ENCODE measurements at places on chromosomes 6 and 20.
A peak's percentile ranks its signal among the peaks of the same experiment; 100 is the strongest.

DNA sequence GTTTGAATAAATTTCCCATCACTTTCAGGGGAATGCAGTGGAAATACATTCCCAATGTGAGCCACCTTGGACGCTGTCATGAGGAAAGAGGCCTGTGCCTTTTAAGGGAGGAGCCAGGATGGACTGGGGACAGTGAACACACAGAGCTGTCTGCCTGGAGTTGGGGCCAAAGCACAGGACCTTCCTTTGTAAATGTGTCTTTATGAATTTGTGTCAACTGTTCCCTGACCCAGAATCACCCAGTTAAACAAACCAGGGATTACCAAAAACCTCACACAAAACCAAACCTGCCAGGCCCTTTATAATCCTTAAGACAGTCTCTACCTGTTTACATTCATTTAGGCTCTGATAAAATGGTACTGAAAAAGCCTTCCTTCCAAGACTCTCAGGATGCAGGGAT, 513.7 kb downstream of the MAFB start:
- no peak overlapping the region for H3K4me3 ChIP-seq
- H3K27me3 ChIP-seq, result no peaks in the 10 kb centered on the region
- H3K36me3 ChIP-seq, result no peaks in the 10 kb centered on the region
- no peak for DNase-seq

DNA sequence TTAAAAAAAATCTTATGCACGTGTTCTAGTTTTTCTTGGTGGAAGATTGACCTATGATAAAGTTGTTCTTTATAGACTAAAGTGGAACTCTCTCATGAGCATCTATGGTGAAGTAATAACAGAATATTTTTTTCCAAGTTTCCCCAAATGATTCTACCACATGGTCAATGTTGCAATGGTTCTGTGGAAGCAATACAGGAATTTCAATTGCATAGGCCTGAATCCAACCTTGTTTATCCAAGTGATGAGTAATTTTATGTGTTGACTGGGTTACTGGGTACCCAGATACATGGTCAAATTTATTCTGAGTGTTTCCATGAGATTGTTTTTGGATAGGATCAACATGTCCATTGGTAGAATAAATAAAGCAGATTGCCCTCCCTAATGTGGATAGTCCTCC, 581.5 kb downstream of the MMUT start:
- DNase-seq, result no peak
- H3K4me1 ChIP-seq, result peaks cover 14% of the 10 kb centered on the region
- H3K4me3 ChIP-seq, result no peak overlapping the region
- no peaks in the 10 kb centered on the region for H3K27me3 ChIP-seq
- H3K27ac ChIP-seq, result no peak overlapping the region

DNA sequence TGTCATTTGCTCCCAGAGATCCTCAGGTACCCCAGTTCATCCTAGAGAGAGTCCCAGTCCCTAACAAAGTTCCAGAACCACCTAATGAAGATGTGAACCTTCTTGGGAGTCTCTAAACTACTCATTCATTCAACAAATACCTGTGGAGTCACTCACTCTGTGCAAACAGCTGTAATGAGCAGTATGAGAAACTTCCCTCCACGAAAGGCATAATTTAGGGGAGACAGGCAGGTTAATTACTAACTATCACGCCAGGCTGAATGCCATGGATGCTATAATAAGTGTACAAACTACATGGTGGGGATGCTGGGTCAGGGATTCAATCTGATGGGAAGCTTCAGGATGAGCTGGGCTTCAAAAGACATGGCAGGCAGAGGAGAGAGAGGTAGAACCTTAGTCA, 70.1 kb upstream of the AFDN start:
- peaks cover 14% of the 10 kb centered on the region for H3K4me1 ChIP-seq
- H3K4me3 ChIP-seq, result no peak overlapping the region
- H3K27me3 ChIP-seq, result peaks cover 2% of the 10 kb centered on the region
- H3K27ac ChIP-seq, result no peak overlapping the region

DNA sequence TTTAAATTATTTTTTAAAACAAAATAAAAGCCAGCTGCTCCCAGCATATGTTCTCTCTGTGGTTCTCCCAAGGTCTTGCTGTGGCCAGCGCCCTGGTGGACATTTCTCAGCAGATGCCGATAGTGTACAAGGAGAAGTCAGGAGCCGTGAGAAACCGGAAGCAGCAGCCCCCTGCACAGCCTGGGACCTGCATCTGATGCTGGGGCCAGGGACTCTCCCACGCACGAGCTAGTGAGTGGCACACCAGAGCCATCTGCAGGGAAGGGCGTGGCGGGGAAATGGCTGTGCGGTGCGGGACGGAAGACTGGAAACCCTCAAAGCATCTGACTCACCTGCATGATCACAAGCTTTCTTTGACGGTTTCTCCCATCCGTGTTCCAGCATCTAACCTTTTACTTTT, 16.5 kb downstream of the GFRA4 start:
- DNase-seq, result no peak
- H3K36me3 ChIP-seq, result no peaks in the 10 kb centered on the region
- no peak overlapping the region for H3K27ac ChIP-seq
- no peak overlapping the region for H3K4me3 ChIP-seq

DNA sequence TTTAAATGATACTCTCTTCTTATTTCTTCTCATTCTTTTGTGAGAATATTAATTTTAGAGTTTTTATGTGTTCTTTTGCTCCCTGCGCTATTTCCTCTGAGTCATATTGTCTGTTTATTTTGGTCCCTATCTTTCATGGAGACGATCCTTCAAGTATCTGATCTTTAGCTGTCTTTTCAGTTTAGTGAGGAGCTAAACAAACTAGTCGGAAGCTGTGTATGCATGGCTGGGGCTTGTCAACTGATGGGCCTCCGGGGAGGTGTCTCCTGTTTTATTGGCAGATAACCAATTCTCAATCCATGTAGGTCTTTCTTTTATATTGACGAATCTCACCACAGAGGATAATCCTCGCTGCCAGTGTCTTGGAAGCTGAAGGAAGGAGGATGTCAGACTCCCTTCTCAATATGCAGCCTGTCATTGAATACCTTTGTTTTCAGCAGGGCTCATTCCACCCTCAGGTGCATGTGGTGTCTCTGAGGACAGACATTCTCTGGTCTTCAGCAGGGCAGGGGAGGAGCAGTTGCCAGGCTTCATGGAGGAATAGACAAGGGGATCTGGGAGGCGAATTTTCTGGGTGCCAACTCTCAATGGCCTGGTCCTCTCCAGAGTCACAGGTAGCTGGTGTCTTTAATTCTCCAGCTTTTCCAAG, 64.9 kb downstream of the RNF182 start:
- peaks cover 40% of the 10 kb centered on the region for H3K4me1 ChIP-seq
- DNase-seq, result peak; percentile 21
- H3K4me3 ChIP-seq, result peak overlapping the region; percentile 44

- H3K4me3 ChIP-seq, result no peak overlapping the region
- H3K27me3 ChIP-seq, result peaks cover 16% of the 10 kb centered on the region
- 0 out of 2 replicates have a peak, but pooled peaks cover 4% of the 10 kb centered on the region for H3K36me3 ChIP-seq
- H3K4me1 ChIP-seq, result peaks cover 35% of the 10 kb centered on the region
- no peak for DNase-seq
These were observed 65.2 kb downstream of the HFE start for GRCh38 chr6:26152226-26153101.

DNA sequence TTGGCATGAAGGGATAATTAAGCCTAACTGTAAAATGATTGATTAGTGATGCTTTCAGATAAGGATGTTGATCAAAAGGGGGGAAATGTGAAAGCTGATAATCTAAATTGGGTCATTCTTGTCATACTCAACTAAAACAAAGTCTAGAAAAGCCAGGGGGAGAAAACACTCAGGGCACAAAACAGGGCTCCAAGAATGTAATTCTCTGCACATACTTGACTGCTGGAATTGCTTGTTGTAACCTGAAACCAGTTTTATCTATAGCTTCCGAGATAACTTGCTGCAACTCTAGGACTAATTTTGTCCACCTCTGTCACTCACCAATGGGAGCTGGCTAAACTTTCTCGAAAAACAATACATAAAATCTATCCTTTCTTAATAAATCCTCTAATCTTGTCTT, 310.3 kb downstream of the CLVS2 start:
- DNase-seq, result no peak
- no peak overlapping the region for H3K4me3 ChIP-seq
- H3K27ac ChIP-seq, result no peak overlapping the region

- H3K27ac ChIP-seq, result no peak overlapping the region
- no peaks in the 10 kb centered on the region for H3K36me3 ChIP-seq
- DNase-seq, result no peak
- H3K4me3 ChIP-seq, result no peak overlapping the region
These were observed 198.1 kb upstream of the NRSN1 start for GRCh38 chr6:23927935-23928334.

DNA sequence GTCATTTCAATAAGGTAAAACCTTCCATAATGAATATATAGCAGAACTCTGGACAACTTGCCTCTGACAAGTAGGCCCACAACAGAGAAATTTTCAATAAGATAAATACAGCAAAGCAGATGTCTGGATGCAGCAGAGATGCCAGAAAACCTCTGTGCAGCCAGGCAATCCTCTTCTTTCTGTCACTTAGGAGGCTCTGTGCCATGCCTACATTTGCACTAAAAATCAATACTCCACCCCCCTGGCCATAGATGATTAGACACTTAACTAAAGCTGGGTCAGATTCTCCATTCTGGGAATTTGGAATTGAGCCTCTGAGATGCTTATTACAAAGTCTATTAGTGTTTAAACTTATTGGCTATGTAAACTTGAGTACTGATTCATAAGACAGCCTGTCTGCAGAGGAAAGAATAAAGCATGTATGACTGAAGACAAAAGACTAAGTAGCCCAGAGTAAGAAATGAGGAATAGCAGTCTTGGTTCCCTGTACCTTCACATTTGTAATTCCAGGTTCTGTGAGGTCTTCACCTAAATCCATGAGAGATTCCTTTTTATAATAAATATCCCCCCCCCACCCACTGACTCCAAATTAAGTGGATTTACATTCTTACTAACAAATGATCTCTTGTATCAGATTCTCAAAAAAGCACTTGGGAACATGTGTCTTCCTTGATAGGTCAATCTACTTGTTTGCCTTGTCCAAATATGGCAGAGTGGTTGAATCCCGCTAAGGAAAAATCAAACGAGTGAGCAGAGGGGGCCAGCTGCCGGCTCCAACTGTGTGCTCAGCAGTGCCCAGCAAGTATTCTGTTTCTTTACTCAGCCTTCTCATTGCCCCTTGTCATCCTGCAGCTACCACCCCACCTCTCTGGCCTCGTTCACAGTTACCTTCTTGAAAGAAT, 20.4 kb downstream of the MAN1A1 start:
- no peak for DNase-seq
- H3K36me3 ChIP-seq, result no peaks in the 10 kb centered on the region
- H3K4me1 ChIP-seq, result no peaks in the 10 kb centered on the region
- H3K27me3 ChIP-seq, result peaks cover 2% of the 10 kb centered on the region
- no peak overlapping the region for H3K27ac ChIP-seq
- no peak overlapping the region for H3K4me3 ChIP-seq

- no peak overlapping the region for H3K27ac ChIP-seq
- H3K36me3 ChIP-seq, result no peaks in the 10 kb centered on the region
- H3K27me3 ChIP-seq, result peaks cover 5% of the 10 kb centered on the region
These were observed 8.9 kb upstream of the SPATA2 start for GRCh38 chr20:49924247-49924646.

GRCh38 chr6:133730881-133731280, 158.0 kb upstream of the TCF21 start:
- H3K36me3 ChIP-seq, result peaks cover 30% of the 10 kb centered on the region
- H3K4me1 ChIP-seq, result peaks cover 16% of the 10 kb centered on the region
- DNase-seq, result no peak
- no peak overlapping the region for H3K4me3 ChIP-seq
- no peaks in the 10 kb centered on the region for H3K27me3 ChIP-seq

DNA sequence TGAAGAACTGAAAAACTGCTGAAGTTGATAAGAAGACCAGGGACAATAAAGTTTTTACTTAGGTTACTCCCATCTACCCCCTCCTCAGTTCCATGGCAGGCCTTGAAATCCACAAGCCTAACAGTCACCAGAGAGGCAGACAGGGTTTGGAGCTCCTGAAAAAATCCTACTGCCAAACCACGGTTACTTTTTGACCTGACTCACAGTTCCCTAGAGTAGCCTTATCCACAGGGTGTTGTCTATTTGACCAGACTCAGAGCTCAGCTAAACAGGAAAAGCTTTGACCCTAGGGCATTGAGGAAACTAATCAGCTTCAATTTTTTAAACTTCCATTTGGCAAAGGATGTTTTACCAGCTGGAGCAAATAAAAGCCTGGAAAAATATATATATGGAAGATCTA, 257.7 kb upstream of the NT5E start:
- no peak overlapping the region for H3K4me3 ChIP-seq
- H3K27me3 ChIP-seq, result peaks cover 4% of the 10 kb centered on the region
- 0 out of 2 replicates have a peak, but pooled peaks cover 7% of the 10 kb centered on the region for H3K4me1 ChIP-seq
- DNase-seq, result peak; percentile 27
- no peaks in the 10 kb centered on the region for H3K36me3 ChIP-seq
- peak overlapping the region; percentile 44 for H3K27ac ChIP-seq

DNA sequence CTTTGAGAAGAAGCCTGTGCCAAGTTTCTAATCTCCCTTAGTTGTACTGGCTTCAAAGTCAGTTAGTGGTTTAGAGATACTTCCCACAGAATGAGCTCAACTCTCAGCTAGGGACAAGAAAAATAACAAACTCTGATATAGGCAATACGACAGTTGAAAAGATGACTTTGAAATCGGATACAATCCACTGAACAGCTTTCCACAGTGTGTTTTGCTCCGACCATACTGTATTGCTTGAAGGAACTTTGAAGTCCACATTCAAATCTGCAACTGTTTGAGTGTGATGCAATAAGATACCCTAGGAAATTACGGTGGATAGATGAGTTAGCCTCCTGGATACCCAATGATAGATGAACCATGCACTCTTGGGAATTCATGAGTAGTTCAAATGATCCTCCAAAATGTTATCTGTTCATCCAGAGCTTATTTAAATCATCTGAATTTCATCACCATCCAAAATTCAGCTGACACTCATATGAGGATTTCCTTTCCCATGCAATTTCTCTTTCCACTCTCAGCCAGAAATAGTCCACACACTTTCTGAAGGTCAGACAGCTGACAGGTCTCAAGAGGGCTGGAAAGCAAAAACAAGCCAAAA, 443.8 kb downstream of the HAO1 start:
- H3K27ac ChIP-seq, result no peak overlapping the region
- H3K4me1 ChIP-seq, result no peaks in the 10 kb centered on the region
- no peak for DNase-seq
- no peak overlapping the region for H3K4me3 ChIP-seq

DNA sequence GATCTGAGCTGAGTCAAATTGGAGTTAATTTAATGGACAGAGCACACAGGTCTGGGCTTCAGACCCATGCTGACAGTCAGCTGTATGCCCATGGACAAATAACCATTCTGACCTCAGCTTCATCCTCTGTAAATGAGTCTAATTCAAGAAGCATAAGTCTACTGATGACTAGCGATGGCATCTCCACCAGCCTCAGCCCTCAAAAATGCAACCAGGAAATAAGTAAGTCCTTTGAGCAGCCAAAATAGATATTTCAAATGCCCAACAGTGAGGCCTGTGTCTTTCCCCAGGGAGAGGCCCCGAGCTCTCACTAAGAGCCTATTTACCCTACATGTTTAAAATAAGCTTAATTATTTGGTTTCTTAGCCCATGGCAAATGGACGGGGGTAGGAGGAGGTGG, 114.2 kb upstream of the MTHFD1L start:
- DNase-seq, result peak; percentile 8
- H3K4me3 ChIP-seq, result no peak overlapping the region
- peaks cover 24% of the 10 kb centered on the region for H3K4me1 ChIP-seq
- H3K36me3 ChIP-seq, result no peaks in the 10 kb centered on the region

- H3K36me3 ChIP-seq, result no peaks in the 10 kb centered on the region
- H3K27ac ChIP-seq, result no peak overlapping the region
- H3K4me3 ChIP-seq, result no peak overlapping the region
- H3K27me3 ChIP-seq, result peaks cover 2% of the 10 kb centered on the region
These were observed 14.1 kb downstream of the MYBL2 start for GRCh38 chr20:43680981-43681380.

GRCh38 chr20:15925376-15925775, 647.9 kb downstream of the KIF16B start:
- no peak for DNase-seq
- no peak overlapping the region for H3K4me3 ChIP-seq
- peaks cover 2% of the 10 kb centered on the region for H3K27me3 ChIP-seq
- no peak overlapping the region for H3K27ac ChIP-seq
- H3K36me3 ChIP-seq, result peaks cover 5% of the 10 kb centered on the region

Measured in HFFc6 (cell line).